Tibial artery (tissue), 4 donors: ENCODE measurements at places on chromosomes 12 and 14.
A peak's percentile ranks its signal among the peaks of the same experiment; 100 is the strongest.

DNA sequence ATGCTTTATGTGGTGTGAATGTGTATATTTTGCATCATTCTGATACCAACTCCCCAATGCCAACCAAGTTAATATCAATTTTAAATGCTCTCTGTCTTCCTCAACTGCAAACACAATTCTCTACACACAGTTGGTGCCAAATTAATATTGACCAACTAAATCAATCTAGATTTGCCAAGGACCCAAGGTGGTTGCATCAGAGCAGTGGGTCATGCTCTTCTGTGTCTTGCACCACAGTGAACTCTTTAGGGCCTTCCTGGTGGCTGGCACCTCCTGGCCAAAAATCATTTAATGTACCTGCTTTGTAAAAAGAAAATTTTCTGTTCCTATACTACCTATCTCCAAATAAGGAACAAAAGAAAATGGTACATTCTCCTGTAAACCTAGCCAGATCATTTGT lies 14.1 kb downstream of the COQ10A start:
- no peaks in the 10 kb centered on the region for H3K27me3 ChIP-seq
- H3K4me3 ChIP-seq = no peak overlapping the region
- no peak overlapping the region for H3K27ac ChIP-seq
- H3K4me1 ChIP-seq = no peaks in the 10 kb centered on the region
- no peak for DNase-seq
- peaks cover 100% of the 10 kb centered on the region for H3K36me3 ChIP-seq

DNA sequence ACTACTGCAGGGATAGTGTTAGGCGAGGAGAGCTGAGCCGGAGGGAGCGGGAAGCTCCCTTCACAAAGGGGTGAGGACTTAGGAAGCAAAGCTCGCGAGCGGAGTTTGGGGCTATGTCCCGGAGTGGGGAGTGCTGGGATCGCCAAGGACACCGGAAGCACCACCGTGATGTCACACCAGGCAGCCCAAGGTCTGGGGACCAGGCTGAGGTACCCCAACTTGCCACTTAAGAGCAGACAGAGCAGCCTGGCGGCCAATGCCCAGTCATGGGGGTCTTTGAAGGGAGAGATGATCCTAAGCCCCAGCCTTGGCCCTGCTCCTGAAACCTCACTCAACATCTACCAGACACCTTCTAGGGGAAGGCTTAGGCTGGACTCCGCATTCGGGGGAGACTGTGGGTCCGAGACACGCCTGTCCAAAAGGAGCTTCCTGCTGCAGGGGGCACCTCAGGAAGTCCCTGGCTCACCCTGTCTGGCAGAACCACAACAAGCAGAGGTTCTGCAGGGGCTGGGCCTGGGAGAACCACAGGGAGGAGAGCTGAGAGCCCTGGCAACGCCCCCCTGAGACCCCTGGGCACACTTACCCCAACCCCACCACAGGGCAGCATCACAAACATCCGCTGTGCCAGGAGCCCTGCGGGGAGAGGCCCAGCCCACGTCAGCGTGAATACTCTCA lies 17.8 kb downstream of the SLC48A1 start:
- DNase-seq = no peak
- no peak overlapping the region for H3K4me3 ChIP-seq
- H3K4me1 ChIP-seq = peaks cover 13% of the 10 kb centered on the region
- peaks cover 86% of the 10 kb centered on the region for H3K36me3 ChIP-seq
- peak overlapping the region; percentile 26 for H3K27ac ChIP-seq
- H3K27me3 ChIP-seq = no peaks in the 10 kb centered on the region

DNA sequence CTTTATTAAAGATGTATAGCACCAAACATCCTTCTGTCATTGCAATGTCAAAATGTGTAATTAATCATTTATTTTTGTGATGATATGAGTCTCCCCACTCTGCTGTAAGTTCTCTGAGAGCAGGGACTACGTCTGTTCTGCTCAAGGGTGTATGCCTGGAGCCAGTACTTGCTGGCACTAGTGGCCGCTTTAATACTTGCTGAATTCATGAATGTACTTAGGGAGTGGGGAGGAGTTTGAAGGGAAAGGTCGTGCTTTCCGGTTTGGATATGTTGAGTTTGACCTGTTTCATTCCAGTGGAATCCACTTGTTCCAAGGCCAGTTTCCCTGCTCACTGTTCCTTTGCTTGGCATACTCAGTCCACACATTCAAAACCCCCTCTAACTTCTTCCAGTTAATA lies 1.9 kb upstream of the DCAF5 start:
- H3K27me3 ChIP-seq = no peaks in the 10 kb centered on the region
- no peaks in the 10 kb centered on the region for H3K36me3 ChIP-seq
- no peak for DNase-seq
- H3K4me3 ChIP-seq = no peak overlapping the region
- no peak overlapping the region for H3K27ac ChIP-seq
- H3K4me1 ChIP-seq = peaks cover 18% of the 10 kb centered on the region

DNA sequence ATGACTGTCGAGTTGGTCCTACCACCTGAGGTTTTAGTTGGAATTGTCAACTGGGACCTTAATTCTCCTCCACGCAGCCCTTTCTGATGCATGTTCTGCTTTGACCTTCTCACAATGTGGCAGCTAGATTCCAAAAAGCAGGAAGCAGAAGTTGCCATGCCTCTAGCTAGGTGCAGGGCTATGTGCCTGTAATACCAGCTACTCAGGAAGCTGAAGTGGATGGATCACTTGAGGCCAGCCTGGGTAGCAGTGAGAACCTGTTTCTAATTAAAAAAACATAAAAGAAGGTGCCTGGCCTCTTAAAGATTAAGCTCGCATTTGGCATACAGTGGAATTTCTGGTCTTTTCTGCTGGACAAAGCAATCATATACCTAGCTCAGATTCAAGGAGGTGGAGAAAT lies 77.1 kb downstream of the FGD4 start:
- H3K4me3 ChIP-seq = no peak overlapping the region
- H3K27me3 ChIP-seq = no peaks in the 10 kb centered on the region
- no peaks in the 10 kb centered on the region for H3K36me3 ChIP-seq

GRCh38 chr12:64801381-64801780 lies 23.1 kb upstream of the TBC1D30 start:
- H3K4me3 ChIP-seq = no peak overlapping the region
- H3K4me1 ChIP-seq = no peaks in the 10 kb centered on the region
- H3K36me3 ChIP-seq = no peaks in the 10 kb centered on the region
- no peak for DNase-seq
- H3K27me3 ChIP-seq = peaks cover 7% of the 10 kb centered on the region
- H3K27ac ChIP-seq = no peak overlapping the region

DNA sequence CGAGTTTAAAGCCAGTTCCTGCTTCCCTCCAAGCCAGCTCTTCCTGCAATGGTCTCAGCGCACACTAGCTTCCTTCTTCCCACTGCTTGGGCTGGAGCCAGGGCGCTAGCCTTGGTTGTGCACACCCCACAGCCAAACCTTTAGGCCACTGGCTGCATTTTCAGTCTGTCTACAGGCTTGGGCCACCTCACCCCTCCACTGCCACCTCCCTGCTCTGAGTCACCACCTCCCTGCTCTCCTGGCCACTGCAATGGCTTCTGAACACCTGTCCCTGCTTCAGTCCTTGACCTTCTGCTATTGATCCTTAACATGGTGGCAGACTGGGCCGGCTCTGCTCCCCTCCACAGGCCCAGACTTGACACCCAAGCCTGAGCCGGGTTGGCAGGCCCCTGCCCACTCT lies 151.1 kb downstream of the RBM19 start:
- no peak for DNase-seq
- H3K4me3 ChIP-seq = no peak overlapping the region
- peaks cover 19% of the 10 kb centered on the region for H3K36me3 ChIP-seq
- H3K27me3 ChIP-seq = no peaks in the 10 kb centered on the region

GRCh38 chr12:2187195-2187945 lies 134.6 kb downstream of the CACNA1C start:
- peaks cover 8% of the 10 kb centered on the region for H3K4me1 ChIP-seq
- DNase-seq = no peak
- no peak overlapping the region for H3K27ac ChIP-seq
- H3K4me3 ChIP-seq = no peak overlapping the region
- no peaks in the 10 kb centered on the region for H3K36me3 ChIP-seq
